SK-MEL-5 (cell line): ENCODE measurements at places on chromosomes 12 and 14.

GRCh38 chr14:51442513-51443175 lies 202.6 kb downstream of the TMX1 start:
- DNase-seq: no peak

DNA sequence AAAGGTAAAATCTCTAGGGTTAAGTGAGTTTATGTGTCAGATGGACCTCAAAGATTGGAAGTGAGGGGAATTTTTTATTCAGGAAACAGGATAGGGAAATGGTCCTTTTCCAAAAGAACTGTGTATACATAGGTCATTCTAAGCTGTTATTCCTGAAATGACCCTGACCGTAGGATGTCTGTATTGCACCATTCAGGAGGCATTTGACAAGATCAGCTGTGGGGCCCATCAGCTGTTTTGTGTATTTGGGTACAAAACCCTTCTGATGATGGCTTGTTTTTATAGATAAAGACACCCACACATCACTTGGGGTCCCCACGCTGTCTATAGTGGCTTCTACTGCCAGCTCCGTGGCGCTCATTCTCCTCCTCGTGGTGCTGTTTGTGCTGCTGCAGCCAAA lies 62.6 kb upstream of the SRSF5 start:
- DNase-seq: no peak

GRCh38 chr12:65415826-65416225 lies 137.3 kb downstream of the MSRB3 start:
- no peak for DNase-seq

DNA sequence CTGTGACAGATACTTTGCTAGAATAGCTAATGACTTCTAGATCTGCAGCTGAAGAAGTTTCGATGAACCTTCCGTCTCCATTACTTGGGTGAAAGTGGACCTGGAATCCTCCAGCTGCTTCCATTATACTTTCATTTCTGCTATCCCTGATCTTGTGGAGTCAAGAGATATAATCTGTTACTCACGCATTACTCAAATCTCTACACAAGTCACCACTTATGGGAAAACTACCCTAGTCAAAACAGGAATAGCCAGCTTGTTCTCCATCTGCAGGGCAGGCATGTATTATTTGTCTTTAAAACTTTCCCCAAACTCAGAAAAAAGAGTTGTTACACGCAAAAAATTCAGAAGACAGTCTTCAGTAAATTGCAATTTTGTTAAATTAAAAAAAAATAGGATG lies 2.8 kb upstream of the KTN1 start:
- no peak for DNase-seq

DNA sequence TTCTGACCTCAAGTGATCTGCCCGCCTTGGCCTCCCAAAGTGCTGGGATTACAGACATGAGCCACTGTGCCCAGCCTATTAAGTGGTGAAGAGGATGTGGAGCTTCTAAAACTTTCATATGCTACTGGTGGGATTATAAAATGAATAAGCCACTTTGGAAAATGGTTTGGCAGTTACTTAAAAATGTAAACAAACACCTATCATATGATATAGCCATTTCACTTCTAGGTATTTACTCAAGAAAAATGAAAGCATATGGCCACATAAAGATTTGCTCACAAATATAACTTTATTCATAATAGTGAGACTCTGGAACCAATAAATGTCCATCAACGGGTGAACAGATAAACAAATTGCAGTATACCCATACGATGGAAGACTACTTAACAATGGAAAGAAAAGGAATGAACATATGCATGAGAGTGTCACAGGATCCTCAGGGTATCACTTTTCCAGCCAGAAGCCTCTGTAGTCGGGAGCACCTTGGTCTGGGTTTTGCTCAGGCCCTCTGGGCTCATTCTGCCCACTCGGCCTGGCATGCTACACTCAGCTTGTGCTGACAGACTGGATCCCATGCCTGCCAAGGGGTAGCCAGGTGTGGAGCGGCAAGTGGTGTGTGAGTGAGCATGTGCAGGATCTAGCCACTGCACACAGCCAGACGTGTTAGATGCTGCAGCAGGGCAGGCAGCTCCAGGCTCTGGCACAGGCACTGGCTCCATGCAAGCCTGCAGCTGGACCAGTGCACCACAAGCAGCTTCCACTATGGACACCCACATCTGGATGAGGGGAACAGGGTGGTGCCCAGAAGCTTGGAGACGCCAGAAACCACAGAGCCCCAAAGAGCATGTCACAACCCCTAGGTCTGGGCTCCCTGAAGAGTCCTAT lies 213.2 kb upstream of the DIO3 start:
- DNase-seq: no peak

DNA sequence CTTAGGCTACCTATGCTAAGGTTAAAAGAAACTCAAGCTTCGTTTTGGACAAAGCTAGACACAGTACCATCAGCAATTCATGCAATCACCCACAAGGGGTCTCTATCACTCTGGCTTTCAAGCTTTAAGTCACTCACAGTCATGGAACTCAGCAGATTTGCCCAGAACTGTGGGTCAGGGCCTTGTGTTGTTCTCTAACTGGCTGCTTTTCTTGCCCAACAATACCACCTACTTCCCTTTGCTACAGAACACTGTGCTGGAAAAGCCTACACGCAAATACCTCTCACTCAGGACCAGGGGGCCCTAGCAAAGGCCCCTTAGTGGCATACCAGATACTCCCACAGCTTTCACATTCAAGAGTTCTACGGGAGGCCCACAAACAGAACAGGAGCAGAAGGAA lies 9.1 kb downstream of the NEMP1 start:
- DNase-seq: peak; percentile 90

- DNase-seq: no peak
Observed at GRCh38 chr12:48739618-48740269, 23.2 kb upstream of the CCNT1 start.

DNA sequence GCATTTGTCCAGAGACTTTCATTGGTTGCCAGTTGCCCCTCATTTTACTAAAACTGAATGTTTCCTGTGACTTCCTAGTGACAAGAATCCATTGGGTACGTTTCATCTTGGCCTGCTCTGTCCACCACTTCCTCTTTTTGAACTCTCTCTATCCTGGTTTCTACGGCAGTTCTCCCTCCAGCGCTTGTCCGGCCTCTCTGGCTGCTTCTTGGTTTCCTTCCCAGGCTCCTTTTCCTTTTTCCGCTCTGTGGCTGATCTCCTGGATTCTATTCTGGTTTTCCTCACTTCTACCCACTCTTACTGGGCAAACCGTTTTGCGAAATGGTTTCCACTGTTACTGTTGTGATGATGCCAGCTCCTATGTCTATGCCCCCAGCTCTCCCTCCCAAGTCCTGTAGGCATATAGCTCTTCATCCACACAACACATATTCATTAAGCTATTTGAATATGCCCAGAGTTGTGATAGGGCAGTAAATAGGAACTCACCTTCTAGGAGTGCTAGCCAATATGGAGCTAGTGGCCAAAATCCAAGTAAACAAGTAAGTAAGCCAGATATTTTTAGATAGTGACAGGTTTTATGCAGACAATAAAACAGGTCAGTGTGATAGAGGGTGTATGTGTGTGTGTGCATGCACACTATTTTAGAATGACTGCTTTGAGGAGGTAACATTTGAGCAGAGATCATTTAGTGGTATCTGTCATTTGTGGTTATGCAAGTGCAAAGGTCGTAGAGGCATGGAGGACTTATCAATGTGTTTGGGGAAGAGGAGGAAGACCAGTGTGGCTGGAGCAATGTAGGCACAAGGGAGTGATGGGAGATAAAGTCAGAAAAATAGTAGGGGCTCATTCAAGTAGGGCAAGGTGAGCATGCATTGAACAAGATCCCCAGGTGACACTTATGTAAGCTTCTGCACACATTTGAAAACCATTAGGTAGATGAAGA lies 27.9 kb upstream of the CTDSP2 start:
- no peak for DNase-seq

GRCh38 chr12:32902287-32902997 lies 5.9 kb upstream of the PKP2 start:
- no peak for DNase-seq

GRCh38 chr12:3933074-3933818 lies 60.0 kb upstream of the PARP11 start:
- no peak for DNase-seq

- DNase-seq: no peak
Observed at GRCh38 chr12:131422744-131423143, 288.1 kb upstream of the SFSWAP start.

- no peak for DNase-seq
Observed at GRCh38 chr14:23702656-23703426, 66.7 kb downstream of the DHRS2 start.

GRCh38 chr14:28772613-28773012 lies 6.0 kb downstream of the FOXG1 start:
- no peak for DNase-seq

DNA sequence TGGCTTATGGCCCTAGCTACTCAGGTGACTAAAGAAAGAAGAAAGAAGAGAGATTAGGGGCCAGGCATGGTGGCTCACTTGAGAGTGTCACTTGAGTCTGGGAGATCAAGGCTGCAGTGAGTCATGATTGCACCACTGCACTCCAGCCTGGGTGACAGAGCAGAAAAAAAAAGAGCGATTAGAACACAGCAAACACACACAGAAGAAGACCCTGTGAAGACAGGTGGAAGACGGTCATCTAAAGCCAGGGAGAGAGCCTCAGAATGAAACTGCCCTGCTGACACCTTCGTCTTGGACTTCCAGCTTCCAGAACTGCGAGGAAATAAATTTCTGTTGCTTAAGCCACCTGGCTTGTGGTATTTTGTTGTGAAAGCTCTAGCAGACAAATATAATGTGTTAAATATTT lies 17.5 kb upstream of the PPP1CC start:
- no peak for DNase-seq

DNA sequence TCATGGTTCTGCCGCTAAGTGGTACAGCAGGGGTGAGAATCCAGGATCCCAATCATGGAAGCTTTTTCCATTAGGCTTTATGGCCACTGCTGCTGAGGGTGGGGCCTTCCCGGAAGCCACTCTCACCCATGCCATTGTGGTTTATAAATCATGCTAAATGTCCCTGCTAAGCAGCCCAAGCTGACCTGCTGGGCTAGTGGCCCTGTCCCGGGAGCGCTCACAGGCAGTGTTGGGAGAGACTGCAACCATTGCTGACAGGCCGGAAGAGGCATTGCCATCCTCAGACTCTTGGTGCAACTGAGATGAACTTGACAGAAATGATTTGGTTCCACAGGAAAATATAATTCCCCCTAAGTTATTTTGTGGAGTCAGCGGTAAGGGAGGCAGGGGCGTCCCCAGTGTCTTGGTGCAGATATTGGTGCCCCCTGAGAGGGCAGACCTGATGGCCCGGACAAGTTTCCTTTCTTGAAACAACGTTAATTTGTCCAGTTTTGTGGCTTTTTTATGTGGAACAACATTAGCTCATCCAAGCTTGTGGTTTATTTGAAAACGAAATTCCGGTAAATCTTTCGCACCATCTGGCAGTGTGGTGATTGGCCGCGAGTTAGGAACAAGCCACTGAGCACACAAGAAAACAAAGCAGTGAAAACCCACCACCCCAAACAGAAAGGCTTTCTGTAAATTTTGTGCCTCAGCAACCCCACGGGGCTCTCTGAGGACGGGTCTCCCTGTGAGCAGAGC lies 82.3 kb downstream of the SSPN start:
- DNase-seq: no peak

GRCh38 chr12:44875417-44875953 lies 630 bp downstream of the NELL2 start:
- DNase-seq: no peak

DNA sequence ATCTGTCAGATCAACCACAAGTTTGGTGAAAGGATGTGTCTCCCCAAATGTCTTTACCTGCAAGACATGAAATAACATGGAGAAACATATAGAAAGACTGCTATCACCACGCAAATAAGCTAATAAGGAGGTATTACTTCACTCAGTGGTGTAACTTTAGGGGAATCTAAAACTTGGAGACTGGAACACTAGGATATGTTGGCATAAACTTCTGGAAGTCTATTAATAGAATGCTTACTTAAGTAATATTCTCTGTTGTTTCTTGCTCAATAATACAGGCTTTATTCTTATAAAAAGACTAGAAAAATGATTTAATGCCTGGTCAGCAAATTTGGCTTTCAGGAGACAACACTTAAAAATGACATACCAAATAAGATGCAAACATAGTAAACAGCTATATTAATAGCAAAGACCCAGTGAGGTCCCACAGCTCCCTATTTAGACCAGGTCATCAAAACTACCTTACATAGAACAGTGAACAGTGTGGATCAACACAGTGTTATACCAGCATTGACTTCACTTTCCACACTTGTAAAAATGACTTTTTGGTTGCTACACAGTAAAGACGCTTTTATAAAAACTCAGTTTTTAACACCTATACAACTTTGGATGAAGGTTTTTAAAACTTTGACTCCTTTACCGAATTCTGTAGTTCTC lies 18.9 kb upstream of the HAL start:
- no peak for DNase-seq

- no peak for DNase-seq
Observed at GRCh38 chr14:36975834-36976233, 196.6 kb downstream of the SLC25A21 start.

GRCh38 chr14:67749341-67750084 lies 47.8 kb downstream of the RDH12 start:
- no peak for DNase-seq

DNA sequence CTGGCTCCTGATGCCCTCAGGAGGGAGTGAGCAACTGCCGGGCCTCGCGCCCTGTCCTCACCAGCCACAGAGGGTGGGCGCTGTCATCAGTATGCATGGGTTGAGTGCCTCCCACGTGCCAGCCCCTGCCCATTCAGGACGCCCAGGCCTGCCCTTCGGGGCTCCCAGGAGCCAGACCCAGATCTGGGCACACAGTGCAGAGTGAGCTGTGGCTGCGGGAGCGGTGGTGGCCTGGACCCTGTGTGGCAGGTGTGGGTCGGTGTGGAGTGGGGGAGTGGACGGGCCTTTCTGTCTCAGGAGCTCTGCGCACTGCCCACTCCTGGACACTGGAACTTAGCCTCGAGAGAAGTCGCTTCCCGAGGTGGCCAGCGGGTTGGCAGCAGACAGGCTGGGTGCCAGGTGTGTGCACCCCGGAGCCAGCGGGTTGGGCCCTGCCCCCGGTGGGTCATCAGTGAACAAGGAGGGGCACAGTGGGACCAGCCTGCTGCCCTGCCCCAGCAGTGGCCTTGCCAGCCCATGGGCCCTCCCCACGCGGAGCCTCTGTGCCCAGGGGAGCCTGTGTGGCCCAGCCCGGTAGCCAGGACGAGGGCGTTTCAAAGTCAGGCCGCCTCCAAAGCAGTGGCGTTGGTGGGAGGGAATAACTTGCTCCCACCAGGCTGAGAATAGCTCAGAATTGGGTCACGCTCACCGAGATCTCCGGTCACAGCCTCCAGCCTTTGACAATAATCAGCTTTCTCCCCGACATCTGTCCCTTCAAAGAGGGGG lies 9.5 kb downstream of the TRMT61A start:
- DNase-seq: no peak

DNA sequence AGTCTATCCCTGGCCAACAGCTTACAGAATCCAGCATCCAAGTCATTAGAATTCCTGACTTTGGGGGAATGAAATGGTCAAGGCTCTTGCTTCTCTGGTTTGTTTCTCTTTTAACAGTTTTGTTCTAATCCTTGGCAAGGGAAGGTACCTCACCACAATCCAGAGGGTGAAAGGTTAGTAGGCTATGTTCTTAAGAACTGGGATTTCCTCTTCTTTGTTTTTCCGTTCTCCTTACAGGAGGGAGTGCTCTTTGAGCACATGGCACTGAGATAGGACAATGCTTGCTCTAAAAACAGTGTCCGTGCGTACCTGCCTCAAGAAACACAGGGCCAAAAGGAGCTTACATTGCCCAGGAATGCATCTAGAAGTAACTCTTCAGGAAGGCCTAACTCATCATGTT lies 156.6 kb downstream of the GCH1 start:
- no peak for DNase-seq

GRCh38 chr12:13171921-13172859 lies 24.3 kb upstream of the EMP1 start:
- DNase-seq: no peak

- no peak for DNase-seq
Observed at GRCh38 chr12:107597695-107598410, 87.7 kb upstream of the PWP1 start.
